ENCODE measurements at places on chromosomes 2 and 18.

DNA sequence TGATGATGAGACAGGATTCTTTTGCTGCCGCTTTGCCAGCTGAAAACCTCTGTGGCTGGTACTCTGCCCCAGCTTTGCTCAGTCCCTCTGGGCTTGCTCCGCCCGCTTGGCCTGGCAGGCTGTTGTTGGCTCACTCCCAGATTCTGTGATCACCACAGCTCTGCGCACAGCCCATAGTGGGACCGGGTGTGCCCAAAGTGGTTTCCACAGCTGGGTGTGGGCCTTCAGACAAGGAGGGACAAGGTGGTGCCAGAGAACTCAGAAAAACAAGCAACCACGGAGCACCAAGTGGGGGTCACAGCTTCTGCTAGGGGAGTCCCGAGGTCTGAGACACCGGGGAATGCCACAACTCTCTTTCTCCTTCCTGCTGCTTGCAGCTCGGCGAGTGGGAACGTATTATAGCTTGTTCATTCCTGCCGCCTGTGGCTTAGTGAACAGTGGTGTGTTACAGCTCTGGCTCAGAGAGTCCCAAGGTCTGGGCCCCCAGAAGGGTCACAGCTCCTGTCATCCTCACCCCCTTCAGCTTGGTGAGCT, 9.2 kb upstream of the KYNU start:
- no peak for DNase-seq

GRCh38 chr2:148338541-148338940, 306.0 kb upstream of the EPC2 start:
- DNase-seq = no peak

- DNase-seq = no peak
Observed at GRCh38 chr2:45030553-45030952, 21.3 kb upstream of the SIX2 start.

DNA sequence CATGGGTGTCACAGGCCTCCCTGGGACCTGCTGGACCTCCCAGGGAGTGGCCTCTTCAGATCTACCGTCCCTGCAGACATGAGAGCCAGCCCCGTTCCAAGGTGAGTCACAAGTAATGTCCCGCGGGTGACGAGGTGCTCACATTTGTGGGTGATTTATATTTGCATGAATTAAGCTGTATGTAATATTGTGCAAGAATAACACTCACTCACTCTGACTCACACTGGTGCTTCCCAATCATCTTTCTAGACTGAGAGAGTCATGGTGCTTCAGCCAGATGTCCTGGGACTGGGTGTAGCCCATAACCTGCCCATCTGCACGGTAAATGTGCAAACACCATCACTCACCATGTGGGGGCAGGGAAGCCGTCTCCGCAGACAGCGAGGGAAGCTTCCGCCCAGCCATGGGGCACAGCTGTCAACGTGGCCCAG, 347.5 kb upstream of the SALL3 start:
- no peak for DNase-seq

DNA sequence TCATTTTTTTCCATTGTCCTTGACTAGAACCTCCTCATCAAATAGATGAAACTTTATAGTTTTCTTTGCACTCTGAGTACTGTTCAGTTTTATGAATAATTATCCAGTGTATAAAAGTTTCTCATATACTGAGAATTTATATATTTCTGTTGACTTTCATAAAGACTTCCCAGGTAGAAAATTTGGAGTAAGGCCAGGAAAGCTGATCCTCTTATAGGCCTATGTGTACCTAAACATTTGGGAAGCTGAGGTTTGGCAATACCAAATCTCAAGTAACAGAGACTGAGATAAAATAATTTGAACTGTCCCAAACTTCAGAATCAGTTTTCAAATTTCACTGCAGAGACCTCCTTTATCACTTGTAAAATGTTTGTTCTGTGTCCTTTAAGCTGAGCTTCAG, 43.4 kb downstream of the CCDC102B start:
- DNase-seq = no peak
